Fibroblast of upper back skin (primary cell): ENCODE measurements at places on chromosomes 11 and 22.

DNA sequence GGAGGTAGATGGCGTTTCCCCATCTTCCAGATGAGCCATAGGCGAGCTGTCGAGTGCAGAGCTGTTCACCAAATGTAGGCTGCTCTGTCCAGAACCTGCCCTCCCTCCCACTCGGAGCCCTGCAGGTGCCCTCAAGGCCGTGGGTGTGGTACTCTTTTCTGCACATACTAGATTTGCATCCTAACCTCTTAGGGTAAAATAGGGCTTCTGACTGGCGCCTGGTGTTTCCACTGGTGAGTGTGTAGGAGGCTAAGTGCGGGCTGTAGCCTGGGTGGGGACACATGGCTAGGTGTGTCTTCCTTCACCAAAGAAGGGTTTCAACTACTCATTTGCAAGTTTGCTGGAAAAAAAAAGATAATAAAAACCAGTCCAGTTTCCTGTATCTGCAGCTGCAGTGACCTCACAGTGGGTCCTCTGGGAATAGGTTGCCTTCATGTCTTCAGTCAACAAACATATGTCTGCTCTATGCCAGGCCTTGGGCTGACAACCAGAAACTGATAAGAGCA lies 8.5 kb downstream of the BIK start:
- no peak for DNase-seq

DNA sequence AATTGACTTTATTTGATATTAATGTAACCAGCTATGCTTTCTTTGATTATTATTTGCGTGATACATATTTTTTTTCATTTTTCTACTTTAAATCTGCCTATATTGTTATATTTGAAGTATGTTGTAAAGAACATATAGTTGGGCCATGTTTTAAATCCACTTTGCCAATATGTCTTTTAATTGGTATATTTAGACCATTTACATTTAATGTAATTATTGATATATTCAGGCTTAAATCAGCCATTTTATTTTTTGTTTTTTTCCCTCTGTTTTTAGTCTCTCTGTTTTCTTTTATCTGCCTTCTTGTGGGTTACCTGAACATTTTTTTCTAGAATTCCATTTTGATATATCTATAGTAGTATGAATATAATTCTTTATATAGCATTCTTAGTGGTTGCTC lies 55.9 kb downstream of the ADAMTS15 start:
- no peak for DNase-seq

DNA sequence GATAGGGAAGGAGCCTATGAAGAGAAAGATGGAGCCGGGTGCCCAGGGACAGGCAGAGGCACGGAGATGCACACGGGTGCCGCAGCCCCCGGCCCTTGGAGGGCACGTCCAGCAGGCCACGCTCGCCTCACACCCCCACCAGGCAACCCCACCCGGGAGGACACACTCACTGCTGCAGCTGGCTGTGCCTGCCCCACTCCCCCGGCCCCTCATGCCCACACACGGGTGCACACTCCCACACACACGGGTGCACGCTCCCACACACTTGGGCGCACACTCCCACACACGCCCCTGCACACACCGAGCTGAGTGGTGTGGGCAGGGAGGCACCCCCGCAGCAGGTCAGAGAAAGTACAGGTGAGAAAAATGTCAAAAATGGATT lies 1.1 kb downstream of the MOB2 start:
- DNase-seq: no peak

DNA sequence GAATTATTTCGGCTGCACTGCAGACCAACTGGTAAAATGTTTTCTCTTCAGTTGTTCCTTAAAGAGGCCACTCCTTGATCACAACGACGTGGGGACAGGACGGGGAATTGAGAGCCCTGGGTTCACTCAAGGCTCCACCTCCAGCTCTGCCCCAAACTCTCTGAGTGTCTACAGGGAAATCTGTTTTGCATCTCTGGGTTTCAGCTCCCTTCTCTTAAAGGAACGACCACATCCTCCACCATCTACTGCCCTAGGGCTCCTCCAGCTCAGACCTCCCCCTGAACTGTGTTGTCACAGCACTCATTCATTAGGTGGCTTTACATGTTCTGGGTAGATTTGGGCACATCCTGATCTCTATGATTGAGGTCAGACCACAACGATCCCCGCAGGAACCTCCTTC lies 5.1 kb upstream of the PPFIA1 start:
- DNase-seq: no peak

- DNase-seq: peak; percentile 85
Observed at GRCh38 chr11:29333993-29334775, 682.6 kb downstream of the KCNA4 start.

- peak; percentile 56 for DNase-seq
Observed at GRCh38 chr11:4095509-4096230, 1.1 kb downstream of the RRM1 start.

DNA sequence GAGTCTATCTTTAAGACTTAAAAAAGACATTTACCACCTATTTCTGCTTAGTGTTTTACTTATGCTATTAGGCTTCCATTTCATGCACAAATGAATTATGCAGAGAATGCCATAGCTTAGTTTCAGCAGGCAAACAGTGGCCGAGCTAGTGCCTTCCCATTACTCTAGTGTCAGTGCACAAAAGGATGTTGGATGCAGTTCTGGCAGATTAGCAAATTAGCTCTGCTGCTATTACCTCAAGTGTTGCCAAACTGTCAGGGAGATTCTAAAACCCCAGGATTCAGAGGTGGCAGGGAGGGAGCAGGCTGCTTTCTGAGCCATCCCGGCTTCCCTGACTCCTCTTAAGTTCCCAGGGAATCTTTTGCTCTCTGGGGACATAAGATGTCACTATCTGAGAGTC lies 209.4 kb upstream of the NCAM1 start:
- no peak for DNase-seq

GRCh38 chr22:36435516-36436415 lies 45.7 kb downstream of the TXN2 start:
- DNase-seq: no peak

GRCh38 chr11:123409456-123410217 lies 20.4 kb upstream of the GRAMD1B start:
- DNase-seq: no peak

GRCh38 chr11:5922749-5923426 lies 19.2 kb upstream of the OR56A3 start:
- no peak for DNase-seq

GRCh38 chr11:86211619-86212018 lies 32.9 kb upstream of the EED start:
- no peak for DNase-seq
